ENCODE measurements at places on chromosomes 2 and 18.

GRCh38 chr2:28688818-28689217, 62.8 kb upstream of the PPP1CB start:
- no peak for DNase-seq

GRCh38 chr18:11470941-11471340, 138.5 kb upstream of the SLC35G4 start:
- DNase-seq: no peak

- DNase-seq: no peak
These were observed 66.5 kb upstream of the TNFRSF11A start for GRCh38 chr18:62258616-62259015.

DNA sequence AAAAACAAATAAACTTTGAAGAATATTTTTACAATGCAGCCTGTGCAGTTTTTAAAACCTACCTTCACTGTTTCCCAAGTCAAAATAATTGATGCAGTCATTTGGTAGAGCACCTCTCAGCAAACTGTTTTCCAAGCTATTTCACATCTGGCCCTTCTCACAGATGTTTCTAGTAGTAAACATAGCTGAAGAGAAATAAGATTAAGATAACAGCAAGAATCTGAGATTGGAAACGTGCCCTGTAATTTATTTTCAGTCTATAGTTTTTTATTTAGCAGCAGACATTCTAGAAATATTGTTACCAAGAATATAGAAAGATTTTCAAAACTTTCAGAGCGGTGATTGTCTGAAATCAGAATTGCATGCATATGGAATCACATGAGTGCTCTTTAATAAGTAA, 440.2 kb downstream of the TRIB2 start:
- DNase-seq: no peak

GRCh38 chr2:134657650-134658250, 61.0 kb downstream of the TMEM163 start:
- DNase-seq: no peak

GRCh38 chr2:122186761-122187222, 431.3 kb downstream of the TSN start:
- no peak for DNase-seq

- DNase-seq: no peak
These were observed 42.9 kb downstream of the ARID5A start for GRCh38 chr2:96579422-96579821.

GRCh38 chr18:57738078-57738477, 65.0 kb downstream of the ATP8B1 start:
- DNase-seq: no peak

- DNase-seq: no peak
These were observed 170.6 kb downstream of the SLC8A1 start for GRCh38 chr2:40281021-40281940.

DNA sequence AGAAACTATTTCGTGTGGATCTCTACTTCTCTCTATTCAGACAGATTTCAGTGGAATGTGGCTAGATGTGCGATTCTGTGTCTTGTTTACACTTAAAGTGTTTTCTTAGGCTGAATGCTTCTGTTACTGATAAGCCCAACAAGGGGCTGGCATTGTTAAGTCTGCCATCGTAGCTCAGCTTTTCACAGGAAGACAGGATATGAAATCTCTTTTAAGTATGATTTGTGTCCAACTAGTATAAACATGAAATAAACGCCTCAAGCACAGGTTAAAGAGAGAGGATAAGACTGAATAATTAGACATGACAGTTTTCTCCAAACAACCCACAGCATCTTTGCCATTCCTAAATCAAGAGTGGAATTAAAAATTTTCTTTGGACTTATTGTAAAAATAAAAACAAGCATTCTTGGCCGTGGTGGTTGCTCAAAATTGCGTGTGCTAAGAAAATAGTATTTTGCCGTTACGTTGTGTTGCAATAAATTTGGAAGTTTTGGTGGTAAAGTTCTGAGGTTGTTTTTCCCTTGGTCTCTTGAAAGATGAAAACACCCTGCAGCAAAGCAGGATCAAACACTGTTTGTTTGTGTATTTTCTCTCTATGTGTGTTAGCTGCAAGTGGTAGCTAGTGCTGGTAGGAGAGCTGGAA, 1.0 kb downstream of the VIT start:
- DNase-seq: no peak

- DNase-seq: no peak
These were observed 98.0 kb downstream of the RND3 start for GRCh38 chr2:150389447-150389846.

GRCh38 chr2:236587861-236588815, 18.5 kb downstream of the ACKR3 start:
- DNase-seq: no peak

DNA sequence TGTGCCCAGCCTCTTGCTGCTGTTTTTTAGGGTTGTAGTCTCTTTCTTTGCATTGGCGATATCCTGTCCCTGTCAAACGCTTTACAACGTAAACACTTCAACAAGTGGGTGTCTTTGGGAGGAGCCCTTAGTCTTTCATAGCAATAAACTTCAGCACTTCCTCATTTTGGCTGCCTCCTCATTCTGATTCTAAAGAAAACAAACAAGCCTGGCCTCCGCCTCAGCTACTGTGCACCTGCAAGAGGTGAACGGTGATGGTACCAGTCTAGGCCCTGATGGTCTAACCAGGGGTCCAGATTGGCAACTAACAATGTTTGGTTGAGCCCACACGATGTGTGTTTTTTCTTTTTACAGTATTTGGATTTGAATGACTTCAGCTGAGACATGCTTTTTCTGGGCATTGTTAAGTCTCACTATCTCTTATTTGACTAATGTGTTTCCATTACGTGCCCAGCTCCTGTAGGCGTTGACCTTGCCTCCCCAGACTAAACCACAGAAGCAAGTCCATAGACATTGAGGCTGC, 53.2 kb upstream of the CUL3 start:
- no peak for DNase-seq

GRCh38 chr18:49020129-49020528, 69.4 kb upstream of the SMAD7 start:
- no peak for DNase-seq

GRCh38 chr2:238427435-238428162, 872 bp downstream of the ASB1 start:
- no peak for DNase-seq

- no peak for DNase-seq
These were observed 11.3 kb downstream of the ABHD3 start for GRCh38 chr18:21693322-21693721.

DNA sequence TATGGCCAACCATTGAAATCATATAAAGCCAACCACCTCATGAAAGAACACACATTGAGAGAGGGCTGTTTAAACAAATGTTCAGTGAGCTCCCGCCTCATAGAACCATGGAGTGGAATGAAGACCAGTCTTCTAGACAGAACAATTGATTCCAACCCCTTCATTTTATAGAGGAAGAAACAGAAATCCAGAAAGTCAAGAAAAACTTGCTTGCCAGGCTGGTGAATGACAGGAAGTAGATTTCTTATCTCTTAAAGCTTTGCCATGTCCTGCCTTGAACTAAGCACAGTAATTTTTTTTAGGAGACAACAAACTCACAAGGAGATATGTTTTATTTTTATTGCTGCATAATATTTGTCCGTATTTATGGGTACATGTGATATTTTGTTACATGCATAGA, 16.5 kb upstream of the NRP2 start:
- no peak for DNase-seq

- DNase-seq: peak; percentile 7
These were observed 221.1 kb upstream of the ATP5MC3 start for GRCh38 chr2:175402571-175402970.

DNA sequence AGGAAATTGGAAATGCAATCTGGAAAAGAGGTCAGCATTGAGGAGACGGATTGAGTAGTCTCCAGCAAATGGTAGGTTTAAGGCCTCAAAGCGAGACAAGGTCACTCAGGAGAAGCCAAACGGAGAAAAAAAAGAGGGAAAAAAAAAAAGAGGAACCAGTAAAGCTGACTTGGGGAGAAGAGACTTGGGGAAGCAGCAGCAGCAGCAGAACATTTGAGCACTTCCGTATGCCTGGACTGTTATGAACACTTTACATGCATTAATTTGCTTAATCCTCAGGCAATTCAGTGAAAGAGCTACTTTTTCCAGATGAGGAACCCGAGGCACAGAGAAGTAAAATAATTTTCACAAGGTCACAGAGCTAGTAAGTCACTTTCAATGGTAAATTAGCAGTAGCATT, 81.3 kb downstream of the OSBPL6 start:
- no peak for DNase-seq

- no peak for DNase-seq
These were observed 70.4 kb downstream of the KCTD1 start for GRCh38 chr18:26477828-26478466.

DNA sequence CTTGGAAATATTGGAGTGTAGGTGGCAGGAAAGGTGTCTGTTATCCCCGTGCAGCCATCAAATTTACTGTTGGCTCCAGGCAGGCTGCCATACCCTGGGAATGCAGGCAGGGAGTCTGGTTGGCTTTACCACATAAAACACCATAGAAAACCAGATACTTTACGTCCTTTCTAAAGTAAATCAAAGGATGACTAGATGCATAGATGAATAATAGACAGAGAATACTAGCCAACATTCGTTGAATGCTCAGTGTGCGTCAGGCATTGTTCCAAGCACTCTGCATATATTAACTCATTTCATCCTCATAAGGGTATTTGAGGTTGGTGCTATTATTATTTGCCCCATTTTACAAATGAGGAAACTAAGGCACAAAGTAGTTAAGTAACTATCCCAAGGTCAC, 65.2 kb downstream of the VSNL1 start:
- no peak for DNase-seq

DNA sequence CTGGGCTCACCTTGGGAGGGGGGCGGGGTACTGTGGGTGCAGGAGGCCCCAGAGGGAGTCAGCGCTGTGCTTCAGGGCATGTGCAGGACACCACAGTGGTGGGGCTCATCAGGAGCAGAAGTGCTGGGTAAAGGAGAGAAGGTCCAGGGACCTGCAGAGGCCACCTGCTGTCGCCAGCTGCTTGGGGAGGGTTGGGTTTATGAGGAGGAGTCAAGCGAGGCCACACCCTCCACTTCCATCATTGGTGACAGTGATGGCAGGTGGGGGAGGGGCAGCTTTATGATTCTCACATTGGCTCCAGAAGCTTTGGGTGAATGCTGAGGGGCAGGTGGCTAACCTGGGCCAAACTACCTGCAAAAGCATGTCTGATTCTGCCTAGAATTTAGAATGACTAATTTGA, 392.6 kb downstream of the HRH4 start:
- DNase-seq: no peak

- DNase-seq: no peak
These were observed 157.6 kb downstream of the LPIN1 start for GRCh38 chr2:11904029-11904428.

DNA sequence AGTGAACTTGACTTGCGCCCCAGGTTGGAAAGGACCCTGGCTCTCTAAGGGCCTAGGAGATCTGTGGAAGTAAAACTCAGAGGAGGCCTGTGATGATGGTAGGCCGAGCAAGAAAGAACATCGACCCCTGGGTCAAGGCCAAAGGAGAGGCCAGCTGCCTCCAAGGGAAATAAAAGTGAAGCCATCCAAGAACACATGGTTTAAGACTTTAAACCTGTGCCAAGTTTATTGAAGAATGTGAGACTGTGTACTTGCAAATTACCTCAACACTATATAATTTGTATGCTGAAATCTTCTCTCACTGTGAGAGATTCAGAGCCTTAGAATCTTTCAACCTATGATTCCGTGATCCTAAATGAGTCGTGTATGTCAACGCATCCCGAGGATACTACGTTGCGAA, 40.7 kb upstream of the COBLL1 start:
- no peak for DNase-seq

DNA sequence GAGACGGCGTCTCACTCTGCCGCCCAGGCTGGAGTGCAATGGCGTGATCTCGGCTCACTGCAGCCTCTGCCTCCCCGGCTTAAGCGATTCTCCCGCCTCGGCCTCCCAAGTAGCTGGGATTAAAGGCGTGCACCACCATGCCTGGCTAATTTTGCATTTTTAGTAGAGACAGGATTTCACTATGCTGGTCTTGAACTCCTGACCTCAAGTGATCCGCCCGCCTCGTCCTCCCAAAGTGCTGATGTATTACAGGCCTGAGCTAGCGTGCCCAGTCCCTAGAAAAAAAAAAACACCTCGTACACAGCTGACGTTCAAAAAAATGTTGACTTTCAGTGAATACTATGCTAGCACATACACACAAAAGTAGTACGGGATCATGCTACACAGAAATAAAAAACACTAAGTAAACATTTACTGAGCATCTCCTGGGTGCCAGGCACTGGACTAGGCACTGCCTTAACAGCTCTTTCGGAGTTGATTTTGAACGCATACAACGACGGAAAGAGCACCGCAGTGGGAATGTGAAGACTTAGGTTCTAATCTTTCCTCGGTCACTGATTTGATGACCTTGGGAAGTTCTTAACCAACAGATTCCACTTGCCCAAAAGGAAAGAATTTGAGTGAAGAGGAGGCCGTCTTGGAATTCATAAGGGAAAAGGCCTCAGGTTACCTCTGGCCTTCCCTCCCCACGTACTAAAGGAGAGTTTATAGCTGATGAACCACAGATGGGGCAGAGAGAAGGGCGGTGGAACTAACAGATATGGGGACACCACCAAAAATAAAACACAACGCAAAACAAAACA, 1.1 kb downstream of the DNAJC27 start:
- DNase-seq: no peak

- no peak for DNase-seq
These were observed 1548.1 kb upstream of the ZEB2 start for GRCh38 chr2:146068051-146068450.

DNA sequence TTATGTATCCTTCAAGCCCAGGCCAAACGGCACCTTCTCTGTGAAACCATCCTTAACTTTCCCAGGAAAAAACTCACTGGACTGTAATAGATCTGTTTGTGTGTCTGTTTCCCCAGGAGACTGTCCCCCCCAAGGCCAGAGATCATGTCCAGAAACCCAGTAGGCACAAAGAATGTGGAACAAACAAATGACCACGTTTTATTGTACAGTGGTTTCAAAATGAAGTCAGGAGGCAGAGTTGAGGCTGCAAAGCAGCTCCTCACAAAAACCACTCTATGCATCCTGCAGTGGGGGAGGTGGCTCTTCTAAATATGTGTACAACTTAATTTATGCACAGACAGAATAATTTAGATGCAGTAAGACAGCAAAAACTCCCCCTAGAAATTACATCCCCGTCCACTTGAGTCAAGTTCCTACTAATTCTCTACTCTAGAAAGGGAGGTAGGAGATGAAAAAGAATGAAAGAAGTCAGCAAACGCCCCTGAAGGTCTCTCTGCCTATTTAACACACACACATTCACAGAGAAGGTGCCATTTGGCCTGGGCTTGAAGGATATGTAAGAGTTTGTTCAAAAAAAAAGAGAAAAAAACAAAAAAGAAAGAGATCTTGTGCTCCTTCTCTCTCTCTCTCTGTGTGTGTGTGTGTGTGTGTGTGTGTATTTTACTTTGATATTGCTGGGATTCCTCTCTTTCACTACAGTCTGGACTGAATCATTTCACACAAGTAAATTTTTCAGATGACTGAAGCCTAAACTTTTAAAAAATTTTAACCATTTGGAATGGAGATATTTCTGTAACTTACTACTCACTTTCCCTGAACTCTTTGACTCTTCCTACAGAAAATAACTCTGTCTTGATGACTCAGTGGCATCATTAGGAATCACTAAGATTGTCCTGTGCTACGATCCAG, 19.5 kb downstream of the BCL2 start:
- DNase-seq: no peak
